Epithelial cell of proximal tubule (primary cell): ENCODE measurements at places on chromosomes 2 and 18. TPM values are rescaled to one million over a fixed set of nuclear protein-coding genes. Genes with fewer than 3 reads are reported as not detected.

DYNC2LI1 gene
- 15.1 and 37.0 TPM in 2 replicates for total RNA-seq

TTN gene
- 0.12 TPM in 1 of 2 replicates, not detected in the other for total RNA-seq

GRCh38 chr2:160379399-160379798 is 114.2 kb downstream of the RBMS1 start:
- DNase-seq: no peak

- DNase-seq: no peak
Observed at GRCh38 chr2:79789811-79790210, 277.0 kb downstream of the CTNNA2 start.

REG3A gene
- not detected in 2 replicates for total RNA-seq

DNA sequence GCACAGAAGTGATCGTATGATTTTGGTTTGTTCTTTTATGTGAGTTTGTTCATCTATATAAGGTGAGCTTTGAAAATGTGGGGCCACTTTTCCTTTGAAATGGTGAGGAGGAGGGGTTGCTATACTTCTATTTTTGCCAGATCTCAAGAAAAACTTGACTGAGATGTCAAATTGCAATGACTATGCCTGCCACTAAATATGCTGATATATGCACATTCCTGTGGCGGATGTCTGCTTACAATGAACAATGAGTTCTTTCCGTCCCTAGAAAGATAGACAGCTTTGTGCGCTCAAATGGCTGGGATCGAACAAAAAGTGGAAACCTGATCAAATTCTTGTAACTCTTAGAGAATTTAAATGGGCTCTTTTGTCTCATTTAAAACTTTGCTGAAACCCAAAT is 28.7 kb downstream of the MYT1L start:
- DNase-seq: no peak

ALPI gene
- not detected in 2 replicates for total RNA-seq

- DNase-seq: no peak
Observed at GRCh38 chr18:12694032-12694431, 8.5 kb downstream of the CEP76 start.

DNA sequence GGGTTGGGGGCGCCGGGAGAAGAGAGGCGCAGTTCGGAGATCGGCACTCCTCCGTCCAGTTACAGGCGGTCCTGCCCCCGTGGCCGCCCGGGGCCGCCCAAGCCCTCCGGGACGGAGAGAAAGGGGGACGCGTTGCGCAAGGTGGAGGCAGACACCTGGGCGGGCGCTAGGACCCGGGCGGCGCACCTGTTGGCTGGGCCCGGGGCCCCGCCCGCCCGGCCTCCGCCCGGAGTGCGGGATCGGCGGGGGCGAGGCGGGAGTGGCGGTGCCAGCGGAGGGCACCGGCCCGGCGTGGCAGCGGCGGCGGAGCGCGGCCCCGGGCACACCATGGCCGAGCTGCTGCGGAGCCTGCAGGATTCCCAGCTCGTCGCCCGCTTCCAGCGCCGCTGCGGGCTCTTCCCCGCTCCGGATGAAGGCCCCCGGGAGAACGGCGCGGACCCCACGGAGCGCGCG is at the start of gene SGPP2:
SGPP2 (plus strand) TSS at position 268 of the 453 bp plus-strand sequence; CDS start at position 328, 60 bp downstream.
- DNase-seq: no peak

GRCh38 chr2:136434251-136434715 is 316.3 kb upstream of the CXCR4 start:
- no peak for DNase-seq

LAMA3 gene
- 45.2 and 69.8 TPM in 2 replicates for total RNA-seq

COL4A3 gene
- total RNA-seq: under 0.01 and 1.1 TPM in 2 replicates

G6PC2 gene
- total RNA-seq: not detected in 2 replicates

- no peak for DNase-seq
Observed at GRCh38 chr2:69601179-69601612, 42.3 kb downstream of the AAK1 start.

RBKS gene
- total RNA-seq: 2.7 and 6.2 TPM in 2 replicates

- DNase-seq: no peak
Observed at GRCh38 chr2:239779584-239779983, 245.6 kb downstream of the NDUFA10 start.

TEX44 gene
- not detected in 2 replicates for total RNA-seq

- no peak for DNase-seq
Observed at GRCh38 chr2:231321021-231321420, 74.5 kb upstream of the B3GNT7 start.

DNA sequence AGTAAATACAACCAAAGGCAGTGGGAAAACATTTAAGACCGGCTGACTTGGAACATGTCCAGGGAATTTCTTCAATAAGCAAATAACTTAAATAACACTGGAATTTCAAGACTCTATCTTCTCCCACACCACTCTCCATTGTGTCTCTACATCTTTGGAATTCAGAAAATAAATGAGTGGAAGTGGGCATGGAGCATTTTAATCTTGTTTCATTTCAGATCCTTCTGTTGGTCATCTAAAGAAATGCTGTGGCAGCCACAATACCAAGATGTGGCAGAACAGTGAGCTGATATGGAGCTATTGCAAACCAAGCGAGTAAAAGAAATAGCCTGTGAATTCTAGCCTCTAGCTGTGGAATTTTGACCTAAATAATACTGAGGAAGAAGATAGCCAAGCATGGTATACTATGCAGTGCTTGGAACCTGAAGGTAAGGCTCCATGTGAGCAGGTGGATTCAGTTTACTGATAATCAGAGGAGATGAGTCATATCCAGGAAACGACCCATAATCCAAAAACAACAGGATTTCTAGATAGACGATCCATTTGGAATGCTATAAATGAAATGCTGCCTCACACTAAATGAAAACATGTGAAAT is 157.1 kb upstream of the SCN7A start:
- DNase-seq: peak; percentile 7

DNA sequence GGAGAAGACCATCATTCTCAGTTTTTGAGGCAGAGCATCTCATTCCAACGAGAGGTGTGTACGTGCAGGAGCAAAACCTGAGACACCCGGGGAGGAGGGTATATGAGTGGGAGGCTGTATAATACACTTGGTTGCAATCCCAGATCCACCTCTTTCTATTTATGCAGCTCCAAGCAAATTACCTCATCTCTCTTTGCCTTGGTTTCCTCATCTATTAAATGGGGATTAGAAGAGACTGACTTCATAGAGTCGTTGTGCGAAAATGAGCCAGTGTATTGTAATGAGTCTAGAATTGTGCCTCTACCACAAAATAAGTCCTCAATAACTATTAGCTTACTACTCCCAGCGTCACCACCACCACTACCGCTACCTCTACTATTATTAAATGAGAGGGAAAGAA is 40.1 kb downstream of the TGOLN2 start:
- DNase-seq: no peak

GRCh38 chr2:85589181-85589580 is 5.0 kb downstream of the VAMP5 start:
- no peak for DNase-seq

WNT6 gene
- not detected in 2 replicates for total RNA-seq

- no peak for DNase-seq
Observed at GRCh38 chr2:122148128-122148767, 392.8 kb downstream of the TSN start.

DNA sequence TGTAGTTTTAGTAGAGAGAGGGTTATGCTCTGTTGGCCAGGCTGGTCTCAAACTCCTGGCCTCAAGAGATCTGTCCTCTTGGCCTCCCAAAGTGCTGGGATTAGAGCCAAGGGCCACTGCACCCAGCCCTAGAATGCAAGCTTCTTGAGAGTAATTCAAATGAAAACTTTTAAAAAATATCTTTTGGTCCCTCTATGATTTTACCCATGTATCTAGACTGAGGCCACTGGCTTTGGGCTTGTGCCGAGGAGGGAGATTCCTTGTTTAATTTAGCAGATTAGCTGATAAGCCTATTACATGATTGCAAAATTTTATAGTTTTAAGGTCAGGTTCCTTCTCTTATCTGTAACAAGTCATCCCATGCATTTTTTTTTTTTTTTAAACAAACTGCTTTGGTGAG is 59.5 kb upstream of the CCDC195 start:
- DNase-seq: no peak

DNA sequence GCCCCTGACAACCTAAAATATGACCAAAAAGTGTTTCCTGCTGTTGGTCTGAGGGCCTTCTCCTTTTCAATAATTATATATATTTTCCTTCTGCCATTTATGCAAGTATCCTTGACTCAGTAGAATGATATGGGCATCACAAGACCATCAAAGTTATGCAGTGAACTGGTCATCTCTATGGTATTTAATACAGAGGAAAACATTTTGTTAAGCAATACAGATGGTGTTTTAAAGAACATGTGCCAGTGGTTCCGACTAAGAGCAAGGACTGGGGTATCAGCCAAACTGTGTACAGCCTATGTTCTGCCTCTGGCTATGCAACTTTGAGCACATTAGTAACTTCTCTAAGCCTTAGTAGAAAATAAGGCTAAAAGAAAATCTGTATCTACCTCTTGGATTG is 179.0 kb downstream of the TRABD2A start:
- peak; percentile 18 for DNase-seq

MROH2A gene
- not detected in 2 replicates for total RNA-seq

ADD2 gene
- total RNA-seq: 21.3 and 23.0 TPM in 2 replicates

GRCh38 chr2:28768422-28768821 is 16.8 kb downstream of the PPP1CB start:
- no peak for DNase-seq

- no peak for DNase-seq
Observed at GRCh38 chr2:30686669-30687068, 120.6 kb downstream of the CAPN13 start.

GALNT14 gene
- 80.7 and 90.4 TPM in 2 replicates for total RNA-seq

DNA sequence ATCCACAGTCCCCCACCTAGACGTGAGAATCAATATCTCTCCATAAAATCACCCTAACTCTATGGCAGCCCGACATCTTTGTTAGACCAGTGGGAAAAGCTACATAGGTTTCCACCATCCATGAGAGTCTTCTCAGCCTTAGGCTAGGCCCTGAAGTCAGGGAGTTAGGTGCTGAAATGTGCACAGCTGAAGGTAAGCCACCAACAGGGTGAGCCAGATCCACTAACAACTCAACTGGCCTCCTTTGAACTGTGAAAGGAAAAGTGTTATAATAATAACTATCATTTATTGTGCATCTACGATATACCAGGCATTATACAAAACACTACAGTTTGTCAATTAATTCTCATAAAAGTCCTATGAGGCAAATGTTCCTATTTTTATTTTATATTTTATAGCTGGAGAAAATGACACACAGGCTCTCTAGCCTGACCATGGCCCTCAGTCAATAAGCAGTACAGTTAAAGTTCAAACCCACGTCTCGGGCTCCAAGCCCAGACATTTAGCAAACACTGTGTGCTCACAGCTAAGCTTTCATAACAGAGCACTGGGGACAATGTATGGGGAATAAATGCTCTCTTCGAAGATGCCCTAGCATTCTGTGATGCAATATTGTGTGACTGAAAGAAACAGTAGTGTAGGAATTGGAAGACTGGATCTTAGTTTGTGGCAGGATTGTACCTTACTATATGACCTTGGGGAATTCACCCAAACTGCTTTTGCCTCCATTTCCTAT is 11.2 kb upstream of the CYP27C1 start:
- DNase-seq: no peak

AQP12A gene
- total RNA-seq: not detected in 2 replicates

BIN1 gene
- 99.0 and 103 TPM in 2 replicates for total RNA-seq

DNA sequence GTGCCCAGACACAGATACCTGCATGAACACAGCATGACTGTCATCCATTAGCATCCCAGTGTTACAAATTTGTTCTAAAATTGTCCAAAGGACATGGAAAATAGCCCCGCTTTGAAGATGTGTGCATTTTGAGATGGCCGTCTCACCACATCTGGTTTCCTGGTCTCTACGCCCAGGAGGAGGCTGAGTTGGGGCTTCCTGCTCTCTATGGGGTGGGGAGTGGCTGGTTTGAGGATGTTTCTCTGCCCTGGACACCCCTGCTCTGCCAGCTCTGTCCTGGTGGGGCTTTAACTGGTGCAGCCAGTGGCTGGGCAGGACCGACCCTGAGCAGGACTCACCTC is 74.6 kb upstream of the SMAD7 start:
- no peak for DNase-seq

DNA sequence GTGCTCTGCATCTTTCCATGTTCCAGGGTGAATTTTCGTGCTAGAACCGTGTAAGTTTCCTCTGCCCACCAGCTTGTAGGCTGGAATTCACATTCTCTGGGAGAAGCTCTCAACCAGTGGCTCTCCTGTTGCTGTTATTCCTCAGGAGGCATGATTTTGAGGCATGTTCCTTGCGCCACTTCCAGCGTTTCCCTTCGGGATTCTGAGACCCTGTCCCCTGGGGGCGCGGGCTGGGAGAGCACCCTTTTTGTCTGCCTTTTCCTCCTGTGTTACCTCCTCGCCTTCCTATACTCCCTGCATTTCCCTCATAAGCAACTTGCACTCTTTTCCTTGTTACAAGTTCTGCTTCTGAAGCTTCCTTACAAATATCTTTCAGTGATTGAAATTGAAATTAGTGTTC is 156.4 kb downstream of the PTPRM start:
- DNase-seq: no peak

GRCh38 chr2:47512581-47513083 is 109.7 kb downstream of the MSH2 start:
- no peak for DNase-seq

- no peak for DNase-seq
Observed at GRCh38 chr2:165467921-165468320, 1.6 kb upstream of the CSRNP3 start.

DNA sequence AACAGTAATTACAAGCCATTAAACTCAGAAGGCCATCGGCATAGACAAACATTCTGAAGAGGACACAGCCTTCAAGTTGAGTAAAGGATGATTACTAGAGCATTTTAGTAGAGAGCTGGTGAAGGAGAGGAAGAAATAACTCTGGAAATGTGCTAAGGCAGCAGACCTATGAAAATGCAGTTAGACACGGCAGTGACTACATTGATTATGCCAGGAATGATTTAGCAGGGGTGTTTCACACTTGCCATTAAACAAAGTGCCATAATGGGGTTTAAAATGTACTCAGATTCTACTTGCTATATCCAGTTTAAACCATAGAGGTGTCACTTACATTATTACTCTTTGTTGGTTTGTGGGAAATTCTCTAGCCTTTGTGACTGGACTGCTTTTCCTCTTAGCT is 372.3 kb downstream of the CPS1 start:
- no peak for DNase-seq

GRCh38 chr2:226756131-226756530 is 43.5 kb downstream of the IRS1 start:
- DNase-seq: peak; percentile 70

TDRD15 gene
- not detected in 2 replicates for total RNA-seq

DNA sequence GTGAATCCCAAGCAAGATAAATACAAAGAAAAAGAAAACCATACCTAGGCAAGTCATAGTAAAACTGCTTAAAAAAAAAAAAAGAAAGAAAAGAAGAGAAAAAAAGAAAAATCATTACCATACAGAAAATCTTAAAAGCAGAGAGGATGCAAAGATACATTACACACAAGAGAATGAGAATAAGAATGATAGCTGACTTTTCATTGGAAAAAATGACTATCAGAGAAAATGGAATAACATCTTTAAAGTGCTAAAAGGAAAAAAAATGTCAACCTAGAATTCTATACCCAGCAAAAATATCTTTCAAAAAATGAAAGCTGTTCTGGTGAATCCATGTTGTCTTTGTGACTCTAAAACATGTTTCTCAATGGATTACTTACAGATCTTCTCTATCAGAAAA is 66.2 kb downstream of the REEP1 start:
- no peak for DNase-seq

TOGARAM2 gene
- total RNA-seq: 0.07 TPM in 1 of 2 replicates, not detected in the other
